ENCODE measurements at places on chromosomes 13 and 19.

DNA sequence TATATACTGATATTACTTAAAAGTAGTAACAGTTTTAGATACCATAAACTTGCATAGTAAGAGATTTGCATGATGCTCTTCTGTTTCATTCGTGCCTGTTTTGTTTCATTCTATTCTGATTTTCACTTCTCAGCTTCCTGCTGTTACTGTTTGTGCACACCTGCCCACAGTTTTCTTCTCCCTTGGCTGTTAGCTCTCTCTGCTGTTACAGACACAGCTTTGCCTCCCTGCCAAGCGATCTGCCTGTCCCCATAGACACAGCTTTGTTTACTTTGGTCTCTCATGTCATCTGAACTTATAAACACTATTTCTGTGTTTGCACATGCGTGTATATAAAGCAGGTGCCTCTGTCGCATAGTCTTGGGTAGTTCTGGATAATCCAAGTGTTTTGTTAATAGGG is 21.4 kb upstream of the UPF3A start:
- no peak for DNase-seq

DNA sequence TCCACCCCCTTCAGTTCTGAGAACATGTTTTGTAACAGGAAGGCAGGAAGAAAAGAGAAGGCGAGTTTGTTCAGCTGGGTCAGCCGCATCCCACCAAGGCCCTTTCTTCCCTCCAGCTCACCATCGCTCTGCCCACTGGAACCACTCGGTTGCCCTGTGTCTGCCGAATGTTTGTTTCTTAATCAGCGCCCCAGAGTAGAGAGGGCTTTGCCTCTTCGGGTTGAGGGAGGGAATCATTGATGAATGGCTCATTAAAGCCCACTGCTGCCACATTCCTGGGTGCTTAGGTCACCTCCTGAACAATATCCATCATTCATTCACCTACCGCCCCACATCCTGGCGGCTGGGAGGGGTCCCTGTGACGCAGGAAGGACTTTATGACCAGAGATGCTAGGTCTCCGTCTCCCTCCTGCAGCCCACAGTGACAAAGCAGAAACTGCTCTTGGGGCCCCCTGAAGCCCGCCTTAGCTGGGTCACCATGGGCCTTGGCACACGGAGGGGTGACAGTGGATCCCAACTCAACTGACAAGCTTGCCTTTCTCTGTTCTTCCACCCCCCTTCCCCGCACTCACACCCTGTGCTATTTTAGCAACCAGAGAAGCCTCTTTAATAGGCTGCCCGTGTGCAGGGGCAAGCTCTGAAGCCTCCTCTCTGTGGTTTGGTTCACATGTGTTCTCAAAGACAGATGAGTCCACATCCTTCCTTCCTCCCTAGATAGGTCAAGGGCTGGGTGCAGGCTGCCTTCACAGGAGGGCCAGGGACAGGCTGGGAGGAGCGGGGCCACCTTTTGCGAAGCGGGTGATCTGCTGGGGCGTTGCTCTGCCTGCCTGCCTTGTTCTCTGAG is 46.2 kb downstream of the ACTN4 start:
- DNase-seq = no peak

DNA sequence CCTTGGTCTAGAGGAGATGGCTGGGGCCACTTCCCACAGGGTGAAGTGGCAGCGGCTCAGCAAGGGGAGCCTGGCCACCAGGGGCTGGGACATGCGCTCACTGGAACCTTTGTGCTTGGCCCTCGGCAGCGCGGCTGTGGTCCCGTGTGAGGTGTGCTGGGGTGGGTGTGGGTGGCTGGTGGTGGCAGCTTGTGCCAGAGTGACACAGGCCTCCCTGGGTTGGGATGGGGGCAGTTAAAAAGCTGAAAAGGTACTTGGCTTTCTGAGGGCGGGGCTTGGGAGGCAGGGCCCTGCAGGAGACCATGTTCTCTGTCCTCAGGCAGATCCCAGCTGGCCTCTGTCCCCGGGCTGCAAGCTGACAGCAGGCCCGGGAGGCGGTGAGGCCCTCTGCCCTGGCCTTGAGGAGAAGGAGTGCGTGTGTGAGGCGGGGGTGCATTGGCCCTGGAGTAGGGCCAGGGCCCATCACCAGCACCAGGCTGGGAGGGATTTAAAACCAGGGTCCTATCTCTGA is 17.3 kb downstream of the MPND start:
- DNase-seq = no peak

GRCh38 chr13:110471833-110472162 is 89.7 kb downstream of the RAB20 start:
- DNase-seq = no peak

GRCh38 chr19:50332244-50333038 is 3.3 kb upstream of the KCNC3 start:
- DNase-seq = peak; percentile 9

- no peak for DNase-seq
Measured at GRCh38 chr19:2578391-2578890, 102.5 kb downstream of the GADD45B start.

- no peak for DNase-seq
Measured at GRCh38 chr13:45630791-45631190, 15.3 kb upstream of the ERICH6B start.

DNA sequence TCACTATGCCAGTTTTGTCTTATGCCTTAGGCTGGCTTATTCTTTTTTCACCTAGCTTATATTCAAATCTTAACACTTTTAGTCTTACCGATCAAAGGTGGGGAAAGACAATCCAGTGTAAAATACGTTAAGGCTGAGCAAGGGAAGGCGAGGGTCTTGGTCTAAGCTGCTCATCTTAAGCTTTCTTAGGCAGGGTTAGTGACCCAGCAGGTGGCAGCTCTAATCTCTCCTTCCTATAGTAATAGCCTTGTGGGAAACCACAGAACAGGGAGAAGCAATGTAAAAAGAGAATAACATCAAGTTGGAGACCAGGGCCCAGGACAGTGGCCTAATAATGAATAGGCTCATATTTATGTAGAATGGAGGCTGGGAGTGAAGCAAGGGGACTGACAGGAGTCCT is 45.9 kb downstream of the COG3 start:
- DNase-seq = no peak

GRCh38 chr13:28246891-28247290 is 108.5 kb downstream of the PAN3 start:
- DNase-seq = no peak

GRCh38 chr13:95226932-95227695 is 74.1 kb downstream of the ABCC4 start:
- DNase-seq = no peak

DNA sequence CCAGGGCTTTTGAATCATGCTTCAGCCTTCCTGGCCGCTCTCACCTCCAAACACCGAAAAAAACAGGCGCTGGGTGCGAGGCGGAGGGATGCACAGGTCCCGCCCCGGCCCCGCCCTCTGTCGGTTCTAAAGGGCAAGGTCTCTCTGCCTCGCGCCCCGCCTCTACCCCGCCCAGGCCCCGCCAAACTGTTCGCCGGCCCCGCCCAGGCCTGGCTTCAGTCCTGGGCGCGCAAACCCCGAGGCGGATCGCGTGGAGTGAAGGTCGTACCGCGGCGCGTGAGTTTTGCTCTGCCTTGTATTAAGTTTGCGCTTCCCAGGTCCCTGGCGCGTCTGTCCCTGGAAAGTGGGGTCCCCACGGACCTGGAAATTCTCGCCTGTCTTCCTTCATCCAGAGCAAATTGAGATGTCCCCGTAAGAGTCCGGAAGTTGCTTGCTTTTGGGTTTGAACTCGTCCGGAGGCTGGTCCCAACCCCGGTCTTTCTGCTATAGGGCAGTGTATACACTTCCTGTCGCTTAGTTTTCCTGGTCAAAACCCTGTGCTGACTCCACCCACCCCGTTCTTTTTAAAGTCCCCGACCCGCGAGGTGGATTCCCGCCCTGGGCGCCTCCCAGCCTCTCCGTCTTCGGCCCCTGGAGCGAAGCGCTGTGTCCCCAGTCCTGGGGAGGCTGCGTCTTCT is 8.4 kb downstream of the ZNF808 start:
- no peak for DNase-seq

GRCh38 chr13:23725922-23726321 is 155.7 kb downstream of the TNFRSF19 start:
- DNase-seq = no peak

GRCh38 chr19:2469102-2469914 is 6.6 kb upstream of the GADD45B start:
- DNase-seq = no peak

- no peak for DNase-seq
Measured at GRCh38 chr19:48874303-48875135, 2.3 kb downstream of the PPP1R15A start.

DNA sequence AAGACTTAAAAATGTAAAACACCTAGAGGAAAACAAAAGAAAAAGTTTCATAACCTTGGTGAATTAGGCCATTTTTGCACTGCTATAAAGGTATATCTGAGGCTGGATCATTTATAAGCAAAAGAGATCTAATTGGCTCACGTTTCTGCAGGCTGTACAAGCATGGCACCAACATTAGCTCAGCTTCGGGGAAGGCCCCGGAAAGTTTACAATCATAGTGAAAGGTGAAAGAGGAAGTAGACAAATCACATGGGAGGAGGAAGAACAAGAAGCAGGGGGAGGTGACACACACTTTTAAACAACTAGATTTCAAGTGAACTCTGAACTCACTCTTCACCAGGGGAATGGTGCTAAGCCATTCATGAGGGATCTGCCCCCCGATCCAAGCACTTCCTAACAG is 1358.5 kb upstream of the PCDH9 start:
- no peak for DNase-seq

DNA sequence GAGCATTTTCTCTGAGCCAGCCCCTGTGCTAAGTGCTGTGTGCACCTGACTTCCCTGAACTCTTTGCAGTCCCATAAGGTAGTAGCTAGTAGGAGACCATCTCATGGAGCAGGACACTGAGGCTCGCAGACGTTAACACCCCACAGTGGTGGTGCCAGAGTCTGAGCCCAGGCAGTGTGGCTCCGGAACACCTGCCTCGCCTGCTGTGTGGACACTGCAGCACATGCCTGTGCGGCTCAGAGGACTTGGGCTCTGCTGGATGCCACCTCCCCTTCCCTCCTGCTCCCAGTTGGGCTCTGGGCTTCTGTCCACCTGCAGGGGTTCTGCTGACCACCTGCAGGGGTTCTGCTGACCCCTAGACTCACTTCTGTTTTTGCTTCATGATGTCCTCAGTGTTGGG is 27.0 kb upstream of the SIGLEC11 start:
- no peak for DNase-seq

DNA sequence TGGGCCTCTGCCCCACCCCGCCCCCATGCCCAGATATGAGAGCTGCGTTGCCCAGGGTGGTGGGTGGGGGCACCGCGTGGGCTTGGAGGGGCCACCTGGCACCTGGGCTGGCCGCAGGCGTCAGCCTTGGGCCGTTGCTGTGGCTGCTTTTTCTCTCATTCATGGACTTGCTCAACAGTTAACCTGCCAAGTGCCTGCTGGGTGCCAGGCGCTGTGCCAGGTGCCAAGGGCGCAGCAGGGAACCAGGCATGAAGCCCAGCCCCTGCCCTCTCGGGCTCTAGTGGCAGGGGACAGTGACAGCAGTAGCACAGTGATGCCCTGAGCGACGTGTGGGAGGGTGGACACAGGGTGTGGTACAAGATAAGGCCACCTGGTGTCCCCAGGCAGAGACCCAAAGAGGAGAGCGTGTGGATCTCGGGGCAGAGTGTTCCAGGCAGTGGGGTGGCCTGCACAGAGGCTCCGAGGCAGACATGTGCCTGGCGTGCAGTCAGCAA is 28.1 kb downstream of the DHX34 start:
- no peak for DNase-seq

- DNase-seq = no peak
Measured at GRCh38 chr13:84784443-84785153, 902.3 kb upstream of the SLITRK1 start.

DNA sequence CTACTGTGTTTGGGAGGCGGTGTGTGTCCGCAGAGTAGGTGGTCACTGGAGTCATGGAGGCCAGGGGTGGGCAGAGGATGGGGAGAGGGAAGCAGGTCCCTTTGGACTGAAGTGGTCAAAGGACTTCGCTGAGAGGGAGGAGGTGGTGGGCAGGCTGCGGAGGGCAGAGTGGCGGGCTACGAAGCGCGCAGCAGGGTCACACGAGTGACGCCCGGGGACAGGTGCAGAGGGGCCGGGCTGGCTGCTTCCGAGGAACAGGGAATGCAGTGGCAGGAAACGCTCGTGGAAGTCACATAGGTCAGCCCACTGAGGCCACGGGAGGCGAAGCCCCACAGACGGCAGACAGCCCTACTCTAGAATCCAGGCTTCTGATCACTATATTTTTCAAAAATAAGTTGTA is 111.5 kb downstream of the URI1 start:
- DNase-seq = no peak

GRCh38 chr19:49533551-49534488 is 6.0 kb downstream of the RCN3 start:
- DNase-seq = no peak

- DNase-seq = no peak
Measured at GRCh38 chr13:89940383-89940782, 1407.1 kb upstream of the MIR17HG start.

DNA sequence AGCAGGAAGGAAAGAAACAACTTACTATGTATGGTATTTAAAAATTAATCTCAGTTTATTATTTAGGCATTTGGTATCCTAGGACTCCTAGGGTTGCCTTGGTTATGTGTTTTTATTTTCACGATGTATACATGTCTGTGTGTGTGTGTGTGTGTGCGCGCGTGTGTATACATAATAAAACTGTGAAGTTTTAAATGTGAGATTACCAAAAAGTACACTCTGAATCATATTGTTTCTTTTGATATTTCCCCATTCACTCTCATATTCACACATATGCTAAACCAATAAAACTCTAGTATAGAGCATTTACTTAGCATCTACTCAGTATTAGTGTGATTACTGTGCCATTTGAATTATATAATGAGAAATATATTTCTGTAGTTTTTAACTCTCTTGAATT is 30.8 kb upstream of the NDFIP2 start:
- DNase-seq = no peak

- peak; percentile 68 for DNase-seq
Measured at GRCh38 chr19:44903602-44904425, 1.8 kb upstream of the APOE start.

DNA sequence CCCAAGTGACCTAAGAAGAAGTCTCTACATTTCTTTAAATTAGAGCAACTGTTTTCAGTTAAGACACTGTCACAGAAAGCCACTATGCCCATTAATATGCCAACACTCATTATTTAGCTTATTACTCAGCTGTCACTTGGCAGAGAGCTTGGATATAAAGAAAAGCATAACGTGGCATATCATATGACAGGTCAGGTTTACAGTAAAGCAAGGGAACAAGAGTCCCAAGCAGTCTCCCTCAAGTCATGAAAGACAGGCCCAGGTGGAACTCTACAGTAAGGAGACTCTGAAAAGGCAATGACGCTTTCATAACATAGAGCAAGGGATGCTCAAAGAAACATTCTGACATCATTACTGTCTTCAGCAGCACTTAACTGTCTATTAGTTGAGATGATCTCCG is 6.3 kb downstream of the LHFPL6 start:
- no peak for DNase-seq

- no peak for DNase-seq
Measured at GRCh38 chr13:23673867-23674605, 103.8 kb downstream of the TNFRSF19 start.

All from HuH-7.5 (cell line).